Stromal cell of bone marrow (primary cell): ENCODE measurements at places on chromosomes 16 and 17.

GRCh38 chr17:6910987-6911603, 79.6 kb upstream of the TEKT1 start:
- peak; percentile 45 for DNase-seq

DNA sequence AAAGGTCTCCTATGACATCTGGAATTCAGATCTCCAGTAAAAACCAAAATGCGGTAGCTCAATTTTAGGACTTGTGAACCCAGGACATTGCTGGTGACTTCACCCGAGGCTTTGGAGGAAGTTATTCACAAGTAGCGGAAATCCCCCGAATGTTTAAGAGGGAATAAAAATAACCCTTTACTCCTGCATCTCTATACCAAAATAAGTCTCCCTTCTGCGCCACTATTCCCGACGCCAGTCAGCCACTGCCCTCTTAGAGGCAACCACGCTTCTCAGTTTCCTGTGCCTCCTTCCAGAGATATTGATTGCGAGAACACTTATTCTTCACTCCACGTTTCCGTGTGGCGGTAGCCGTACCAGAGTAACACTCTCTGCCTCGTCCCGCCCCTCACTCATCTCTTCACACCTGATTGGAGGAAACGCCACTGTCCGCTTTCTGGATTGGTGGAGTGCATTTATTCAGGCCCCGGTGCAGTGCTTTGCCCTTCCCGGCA, 27.4 kb downstream of the EMP2 start:
- DNase-seq: peak; percentile 43

- DNase-seq: peak; percentile 59
Observed at GRCh38 chr17:82333279-82334171, at the start of gene SECTM1. TSS of gene SECTM1 (minus strand) at chr17:82333766. CDS start at chr17:82327240, 6,526 bp downstream.

GRCh38 chr16:11470676-11471415, 115.9 kb downstream of the LITAF start:
- DNase-seq: no peak

DNA sequence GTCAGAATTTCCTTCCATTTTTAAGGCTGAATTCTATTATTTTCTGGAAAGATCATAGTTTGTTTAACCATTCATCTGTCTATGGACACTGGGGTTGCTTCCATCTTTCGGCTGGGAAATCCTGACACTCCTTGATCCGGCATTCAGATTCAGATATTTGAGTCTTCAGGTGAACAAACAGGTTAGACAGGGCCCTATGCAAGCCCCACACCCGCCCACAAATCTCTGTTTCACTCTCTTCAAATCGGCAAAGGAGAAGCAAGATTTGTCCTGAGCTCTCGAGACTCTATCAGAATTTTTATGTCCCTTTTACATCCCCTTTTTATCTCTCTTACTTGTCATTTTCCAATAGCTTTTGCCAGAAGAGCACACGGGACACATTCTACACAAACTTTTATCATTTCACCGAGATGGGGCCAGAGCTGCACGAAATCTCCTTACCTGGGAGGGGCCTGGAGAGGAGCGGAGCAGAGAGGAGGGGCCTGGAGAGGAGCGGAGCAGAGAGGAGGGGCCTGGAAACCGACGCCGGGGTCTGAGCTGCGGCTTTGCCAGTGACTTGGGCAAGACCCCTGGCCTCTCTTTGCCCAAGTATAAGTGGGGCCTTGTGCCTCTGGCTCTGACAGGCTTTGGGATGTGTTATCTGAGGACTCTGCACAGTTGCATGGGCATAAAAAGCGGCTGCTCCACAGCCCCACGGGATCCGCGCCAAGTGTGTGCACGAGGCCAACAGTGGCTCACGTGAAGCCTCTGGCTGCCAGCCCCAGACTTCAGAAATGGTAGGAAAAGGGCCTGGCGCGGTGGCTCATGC, 54.3 kb upstream of the RBFOX3 start:
- DNase-seq: peak; percentile 4

DNA sequence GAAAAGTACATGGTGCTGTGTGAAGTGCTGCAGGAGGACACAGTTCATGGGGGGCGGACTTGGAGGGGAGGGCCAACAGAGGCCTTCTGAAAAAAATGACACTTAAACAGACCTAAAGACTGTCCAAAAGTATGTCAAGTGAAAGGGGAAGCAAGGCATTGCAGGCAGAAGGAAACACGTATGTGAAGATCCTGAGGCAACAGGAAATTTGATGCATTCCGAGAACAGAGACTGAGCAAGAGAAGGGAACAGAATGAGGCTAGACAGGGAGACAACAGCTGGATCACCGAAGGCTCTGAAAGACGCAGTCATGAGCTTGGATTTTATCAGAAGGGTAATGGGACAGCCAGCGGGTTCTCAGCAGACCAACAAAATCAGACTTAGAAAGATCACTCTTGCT, 1.1 kb downstream of the IFT20 start:
- DNase-seq: no peak

GRCh38 chr17:1256699-1257098, 13.5 kb upstream of the BHLHA9 start:
- DNase-seq: no peak

DNA sequence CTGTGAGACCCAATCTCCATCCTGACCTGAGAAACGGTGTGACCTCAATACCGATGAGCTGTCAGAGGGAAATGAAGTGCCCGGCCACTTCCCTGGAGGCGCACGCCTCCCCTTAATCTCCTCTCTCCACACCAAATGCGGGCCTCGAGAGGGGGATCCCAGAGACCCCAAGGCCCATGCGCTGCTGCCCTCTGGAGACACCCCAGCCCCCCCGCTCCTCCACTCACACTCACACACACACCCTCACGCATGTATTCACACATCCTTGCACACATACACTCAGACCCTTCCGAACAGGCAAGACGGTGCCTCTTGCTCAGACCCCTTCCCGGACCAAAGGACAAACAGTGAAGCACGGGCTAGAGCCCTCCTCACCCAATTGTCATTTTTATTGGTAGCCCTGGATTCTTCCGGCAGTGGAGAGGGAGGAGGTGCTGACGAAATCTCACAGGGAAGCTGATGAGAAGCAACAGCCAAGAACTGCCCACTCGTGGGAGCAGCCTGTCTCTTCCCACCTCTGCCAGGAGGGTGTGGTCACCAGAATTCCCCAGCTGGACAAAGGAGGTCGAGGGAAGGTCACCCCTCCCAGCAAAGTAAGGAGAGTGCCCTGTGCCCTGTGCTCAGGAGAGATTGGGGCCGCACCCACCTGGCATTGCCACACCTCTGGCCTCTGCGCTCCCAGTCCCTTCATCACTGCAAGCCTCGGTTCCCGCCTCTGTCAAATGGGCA, 136.0 kb upstream of the TNRC6C start:
- DNase-seq: no peak

GRCh38 chr16:69349536-69349935, 2.0 kb downstream of the TMED6 start:
- DNase-seq: no peak

GRCh38 chr17:37519251-37519985, 29.7 kb downstream of the DUSP14 start:
- no peak for DNase-seq

GRCh38 chr16:31301708-31302400, 42.1 kb downstream of the ITGAM start:
- peak; percentile 27 for DNase-seq

- no peak for DNase-seq
Observed at GRCh38 chr16:76182041-76182635, 95.1 kb upstream of the CNTNAP4 start.

GRCh38 chr17:45317111-45317928, 500 bp upstream of the MAP3K14 start:
- peak; percentile 100 for DNase-seq

GRCh38 chr17:13592427-13592826, 9.3 kb downstream of the HS3ST3A1 start:
- DNase-seq: no peak

DNA sequence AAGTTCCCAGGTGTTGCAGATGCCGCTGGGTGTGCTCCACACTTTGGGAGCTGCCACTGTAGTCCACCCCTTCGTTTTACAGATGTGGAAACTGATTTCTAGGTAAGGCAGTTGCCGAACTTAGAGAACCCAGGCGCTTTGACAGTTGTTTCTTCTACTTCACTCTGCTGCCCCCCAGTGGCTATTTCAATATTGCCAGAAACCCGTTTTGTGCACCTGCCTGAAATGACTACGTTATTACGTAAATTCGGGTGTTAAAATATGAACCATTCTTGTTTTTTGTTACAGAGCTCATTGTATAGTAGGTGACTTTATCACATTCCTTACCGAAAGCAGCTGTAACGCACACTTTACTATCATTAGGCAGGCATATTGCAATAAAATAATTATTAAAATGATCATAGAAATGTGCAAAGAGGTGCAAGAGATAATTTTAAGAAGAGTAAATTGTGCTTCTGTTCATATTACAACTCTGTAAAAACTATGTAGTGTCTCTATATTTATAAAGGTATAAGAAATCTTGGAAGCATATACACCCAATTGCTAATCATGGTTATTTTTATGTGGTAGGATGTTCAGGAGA, 44.9 kb downstream of the OTOA start:
- peak; percentile 38 for DNase-seq

DNA sequence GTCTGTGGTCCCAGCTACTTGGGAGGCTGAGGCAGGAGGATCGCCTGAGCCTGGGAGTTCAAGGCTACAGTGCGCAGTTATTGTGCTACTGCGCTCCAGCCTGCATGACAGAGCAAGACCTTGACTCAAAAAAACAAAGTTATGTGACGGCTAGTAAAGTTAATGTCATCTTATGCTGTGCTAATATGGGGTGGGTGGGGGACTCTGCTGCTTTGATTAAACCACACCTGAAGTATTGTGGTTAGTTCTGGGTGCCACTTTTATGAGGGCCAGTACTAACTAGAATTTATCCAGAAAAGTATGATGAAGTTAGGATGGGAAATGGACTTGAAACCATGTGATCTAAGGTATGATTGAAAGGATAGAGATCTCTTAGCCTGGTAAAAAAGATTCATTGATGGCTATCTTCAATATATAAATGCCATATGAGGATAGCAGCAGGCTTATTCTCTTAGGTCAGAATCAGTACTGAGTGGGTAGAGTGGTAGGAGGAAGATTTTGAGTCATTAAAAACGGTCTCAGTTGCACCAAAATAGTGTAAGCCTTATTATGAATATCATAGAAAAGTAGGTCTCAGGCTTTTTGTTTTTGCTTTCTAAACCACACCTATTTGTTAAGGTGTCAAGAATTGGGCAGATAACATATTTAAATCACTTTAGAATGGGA, 5.6 kb downstream of the WSB1 start:
- DNase-seq: no peak
